Activated naive CD8-positive, alpha-beta T cell treated with anti-CD3 and anti-CD28 coated beads for 36 hours (primary cell): ENCODE measurements at places on chromosomes 16 and 17.

DNA sequence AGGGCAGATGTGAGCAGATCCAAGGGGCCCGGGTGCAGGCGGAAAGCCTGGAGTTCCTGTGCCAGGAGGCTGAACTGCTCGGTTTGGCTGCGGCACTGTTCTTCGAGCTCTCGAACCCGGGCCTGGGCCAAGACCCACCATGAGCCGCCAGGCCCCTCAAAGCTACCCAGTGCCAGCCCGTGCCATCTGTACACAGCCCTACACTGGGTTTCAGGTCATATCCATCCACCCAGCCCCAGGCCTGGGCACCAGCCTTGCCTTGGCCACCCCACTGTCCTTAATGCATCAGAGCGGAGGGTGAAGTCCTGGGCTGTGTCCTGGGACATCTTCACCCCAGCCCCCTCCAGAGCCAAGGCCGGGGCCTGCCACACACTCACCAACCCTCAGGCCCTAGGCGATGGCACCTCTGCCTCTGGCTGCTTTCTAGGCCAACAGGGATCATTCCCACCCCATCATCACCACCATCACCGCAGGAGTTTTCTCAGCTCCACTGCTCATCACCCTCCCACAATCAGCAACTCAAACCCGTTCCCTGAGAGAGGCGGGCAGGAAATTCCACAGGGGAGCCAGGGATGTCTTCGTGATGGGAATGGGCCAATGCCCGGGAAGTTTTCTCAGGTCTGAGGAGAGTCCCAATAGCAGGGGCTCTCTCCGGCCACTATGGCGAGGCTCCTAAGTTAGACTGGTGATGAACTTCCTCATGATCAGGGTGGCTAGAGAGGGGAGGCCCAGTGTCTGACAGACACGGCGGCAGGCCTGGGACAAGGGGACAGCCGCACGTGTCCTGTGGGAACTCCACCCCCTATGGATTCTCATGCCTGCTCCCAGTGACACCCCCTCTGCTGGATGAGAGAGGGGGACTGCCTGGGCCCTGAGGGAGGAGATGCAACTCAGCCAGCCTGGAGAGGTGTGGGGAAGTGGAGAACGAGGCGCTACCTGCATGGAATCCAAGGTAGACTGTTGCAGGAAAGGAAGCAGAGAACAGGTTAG is 9.1 kb downstream of the TSPOAP1 start:
- DNase-seq = no peak

DNA sequence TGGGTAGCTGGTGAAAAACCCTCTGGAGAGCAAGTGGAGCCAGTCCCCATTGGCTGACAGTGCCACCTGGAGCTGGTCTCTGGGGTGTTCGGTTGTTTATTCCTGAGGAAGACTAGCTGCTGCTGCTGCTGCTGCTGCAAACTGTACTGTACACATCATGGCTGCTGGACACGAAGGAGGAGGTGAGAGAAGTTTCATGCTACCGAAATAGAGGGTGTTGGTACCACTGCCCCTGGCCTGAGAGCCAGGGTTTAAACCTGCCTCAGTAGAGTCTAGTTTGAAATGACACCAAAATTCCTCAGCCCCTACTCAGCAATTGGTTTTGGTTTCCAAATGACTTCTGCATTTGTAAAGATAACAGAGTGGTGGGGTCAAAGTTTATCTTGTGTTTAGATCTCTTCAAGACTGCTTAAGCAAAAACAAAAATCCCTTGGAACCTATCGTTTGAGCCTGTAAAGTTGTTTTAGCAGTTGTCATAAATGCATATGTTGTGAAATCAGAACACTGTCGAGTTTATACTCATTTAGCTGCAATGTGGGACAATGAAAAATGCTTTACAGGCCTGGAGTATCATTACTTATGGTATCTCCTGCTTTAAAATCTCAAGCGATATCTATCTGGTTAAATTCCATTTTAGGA is 40.8 kb downstream of the CYB5B start:
- DNase-seq = no peak

DNA sequence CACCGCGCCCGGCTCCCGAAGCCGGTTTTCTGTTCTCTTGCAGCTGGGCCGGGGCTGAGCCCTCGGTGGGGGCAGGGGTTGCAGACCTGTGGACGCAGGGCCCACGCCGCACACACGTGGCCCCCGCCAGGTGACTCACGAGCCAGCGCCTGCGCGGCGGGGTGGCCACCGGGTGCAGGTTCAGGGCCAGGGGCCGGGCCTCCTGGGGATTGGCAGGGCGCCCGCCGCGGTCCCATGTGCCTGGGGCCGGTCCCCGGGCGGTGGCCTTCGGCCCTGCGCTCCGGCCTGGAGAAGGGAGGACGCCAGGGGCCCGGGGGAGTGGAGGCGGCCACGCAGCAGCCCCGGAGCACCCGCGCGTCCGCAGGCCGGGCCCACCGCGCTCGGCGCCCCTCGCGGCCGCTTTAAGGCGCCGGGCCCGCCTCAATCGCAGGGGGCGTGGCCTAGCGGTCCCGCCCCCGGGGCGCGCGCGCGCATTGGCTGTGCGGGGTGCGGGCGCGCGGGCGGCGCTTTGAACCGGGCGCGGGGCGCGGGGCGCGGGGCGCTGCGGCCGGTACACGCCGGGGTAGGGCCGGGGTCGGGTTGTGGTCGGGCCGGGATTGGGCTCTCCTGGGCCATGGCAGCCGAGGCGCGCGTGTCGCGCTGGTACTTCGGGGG is at the start of gene SLC25A10:
Gene SLC25A10, plus strand, starts transcription at position 471 of the 654 bp plus-strand sequence. Its CDS starts 143 bp downstream, at position 614.
- peak; percentile 91 for DNase-seq

GRCh38 chr16:6189216-6189615 is 1091.6 kb upstream of the EEF2KMT start:
- no peak for DNase-seq

GRCh38 chr16:11542069-11542744 is 44.5 kb downstream of the LITAF start:
- no peak for DNase-seq
